ENCODE measurements at places on chromosomes 5 and 9. TPM values are rescaled to one million over a fixed set of nuclear protein-coding genes. Genes with fewer than 3 reads are reported as not detected.
A peak's percentile ranks its signal among the peaks of the same experiment; 100 is the strongest.

PCDHB15 gene
- 2.8 TPM for total RNA-seq

- peaks cover 60% of the 10 kb centered on the region for H3K4me1 ChIP-seq
- no peaks in the 10 kb centered on the region for H3K36me3 ChIP-seq
- DNase-seq: peak; percentile 59
- no peaks in the 10 kb centered on the region for H3K27me3 ChIP-seq
- H3K27ac ChIP-seq: peak overlapping the region; percentile 76
Measured at GRCh38 chr9:36151316-36152210, 15.0 kb downstream of the GLIPR2 start.

- H3K4me1 ChIP-seq: peaks cover 21% of the 10 kb centered on the region
- no peaks in the 10 kb centered on the region for H3K36me3 ChIP-seq
- peak overlapping the region; percentile 51 for H3K27ac ChIP-seq
- no peak overlapping the region for H3K4me3 ChIP-seq
- DNase-seq: no peak
- no peaks in the 10 kb centered on the region for H3K27me3 ChIP-seq
Measured at GRCh38 chr9:127154003-127154389, 31.6 kb upstream of the ANGPTL2 start.

SEC24A gene
- 7.5 TPM for total RNA-seq

GRCh38 chr5:171724468-171725204 lies 61.0 kb upstream of the SMIM23 start:
- H3K27me3 ChIP-seq: no peaks in the 10 kb centered on the region
- H3K4me3 ChIP-seq: no peak overlapping the region
- H3K27ac ChIP-seq: no peak overlapping the region
- peaks cover 2% of the 10 kb centered on the region for H3K36me3 ChIP-seq
- DNase-seq: no peak

- H3K36me3 ChIP-seq: peaks cover 30% of the 10 kb centered on the region
- H3K27me3 ChIP-seq: no peaks in the 10 kb centered on the region
- H3K27ac ChIP-seq: no peak overlapping the region
- no peak for DNase-seq
- no peak overlapping the region for H3K4me3 ChIP-seq
- H3K4me1 ChIP-seq: no peaks in the 10 kb centered on the region
Measured at GRCh38 chr9:111678293-111678692, 16.9 kb downstream of the GNG10 start.

SLC34A1 gene
- not detected for total RNA-seq

DNA sequence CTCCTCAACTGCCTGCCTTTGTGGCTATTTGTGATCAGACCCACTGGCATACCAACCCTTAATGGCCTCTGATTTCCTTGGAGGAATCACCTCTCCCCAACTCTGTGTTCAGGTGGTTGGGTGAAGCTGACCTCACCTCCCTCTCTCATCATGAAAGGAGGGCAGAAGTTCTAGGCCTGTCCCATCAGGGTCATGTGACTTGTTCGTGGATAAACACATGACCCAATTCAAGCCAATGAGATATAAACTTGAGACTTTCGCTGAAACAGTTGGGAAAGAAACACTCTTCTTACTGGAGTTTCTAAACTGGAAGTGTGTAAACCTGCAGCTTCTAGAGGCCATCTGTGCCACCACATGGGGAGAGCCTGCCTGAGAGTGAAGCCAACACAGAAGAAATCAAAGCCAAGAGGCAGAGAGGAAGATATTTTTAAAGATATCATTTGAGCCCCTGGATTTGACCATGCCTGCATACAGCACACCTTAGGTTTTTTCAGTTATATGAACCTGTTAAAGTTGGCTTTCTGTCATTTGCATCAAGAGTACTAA lies 5.8 kb downstream of the GABBR2 start:
- H3K4me1 ChIP-seq: peaks cover 16% of the 10 kb centered on the region
- H3K4me3 ChIP-seq: no peak overlapping the region
- H3K36me3 ChIP-seq: no peaks in the 10 kb centered on the region
- H3K27ac ChIP-seq: no peak overlapping the region
- DNase-seq: no peak
- H3K27me3 ChIP-seq: peaks cover 99% of the 10 kb centered on the region

INSL6 gene
- total RNA-seq: not detected

GPX8 gene
- total RNA-seq: 9.8 TPM

DNA sequence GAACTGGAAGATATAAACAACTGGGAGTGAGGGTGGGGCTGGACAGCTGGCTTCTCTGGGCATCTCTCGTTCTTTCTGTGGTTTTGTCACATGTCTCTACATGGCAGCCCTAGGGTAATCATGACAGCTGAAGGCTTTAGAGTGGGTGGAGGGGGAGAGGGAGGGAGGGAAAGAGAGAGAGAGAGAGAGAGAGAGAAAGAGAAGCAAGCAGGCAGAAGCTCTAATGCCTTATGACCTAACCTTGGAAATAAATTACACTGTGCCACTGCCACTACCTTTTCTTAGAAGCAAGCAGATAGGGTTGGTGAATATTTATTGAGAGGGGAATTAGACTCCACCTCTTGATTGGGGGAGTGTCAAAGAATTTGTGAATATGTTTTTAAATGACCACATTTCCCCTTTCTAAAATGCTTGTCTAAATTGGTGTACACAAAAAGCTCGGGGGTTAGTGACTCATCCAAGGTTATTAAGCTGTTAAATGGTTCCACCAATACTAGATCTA lies 2.6 kb upstream of the DAPK1 start:
- peaks cover 21% of the 10 kb centered on the region for H3K4me1 ChIP-seq
- H3K4me3 ChIP-seq: no peak overlapping the region

C5orf46 gene
- total RNA-seq: 12.0 TPM

DNA sequence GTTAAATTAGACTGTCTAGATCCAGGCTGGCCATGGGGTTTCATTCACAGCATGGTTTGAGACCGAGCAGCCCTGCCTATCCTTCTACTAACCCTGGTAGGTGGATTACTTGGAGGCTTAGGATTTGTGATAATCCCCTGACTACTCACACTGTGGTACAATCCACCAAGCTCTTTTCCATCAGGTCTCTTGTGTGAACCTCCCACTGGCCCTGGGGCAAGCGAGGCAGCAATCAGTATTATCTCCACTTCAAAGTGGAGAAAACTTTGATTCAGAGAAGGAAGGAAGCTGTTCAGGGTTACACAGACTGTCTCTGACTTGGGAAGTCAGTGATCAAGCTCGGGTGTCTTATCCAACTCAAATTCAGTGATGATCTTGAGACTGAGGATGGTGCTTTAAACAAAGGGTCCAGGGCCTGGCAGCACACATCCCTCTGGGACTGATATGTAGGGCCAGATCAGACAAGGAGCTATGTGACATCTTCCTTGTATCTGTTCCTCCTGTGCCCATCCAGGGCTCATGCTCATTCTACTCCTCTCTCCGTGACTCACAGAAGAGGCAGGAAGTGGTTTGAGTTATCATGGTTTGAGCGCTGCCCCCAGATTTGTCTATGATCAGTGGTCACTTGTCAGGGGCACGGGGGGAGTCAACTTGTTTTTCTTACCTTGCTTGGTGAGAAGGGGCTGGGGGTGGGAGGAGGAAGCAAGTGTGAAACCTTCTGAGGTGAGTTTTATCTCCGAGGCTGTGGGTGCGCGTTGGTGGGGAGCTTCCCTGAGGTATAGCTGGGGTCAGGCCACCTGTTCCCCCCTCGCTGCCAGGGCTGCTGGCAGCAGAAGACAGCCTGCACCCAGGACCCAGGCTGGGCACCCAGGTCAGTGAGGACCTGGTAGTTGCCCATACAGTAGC lies 48.6 kb downstream of the RGS3 start:
- H3K4me3 ChIP-seq: no peak overlapping the region
- DNase-seq: no peak
- H3K27me3 ChIP-seq: no peaks in the 10 kb centered on the region
- H3K36me3 ChIP-seq: peaks cover 62% of the 10 kb centered on the region
- peaks cover 54% of the 10 kb centered on the region for H3K4me1 ChIP-seq

PSD2 gene
- not detected for total RNA-seq

- H3K27ac ChIP-seq: no peak overlapping the region
- DNase-seq: no peak
- peaks cover 10% of the 10 kb centered on the region for H3K27me3 ChIP-seq
- no peak overlapping the region for H3K4me3 ChIP-seq
- no peaks in the 10 kb centered on the region for H3K4me1 ChIP-seq
Measured at GRCh38 chr9:107226421-107226820, 56.7 kb upstream of the RAD23B start.

- peak overlapping the region; percentile 70 for H3K27ac ChIP-seq
- H3K4me3 ChIP-seq: no peak overlapping the region
- no peaks in the 10 kb centered on the region for H3K27me3 ChIP-seq
Measured at GRCh38 chr9:127960410-127961154, 20.2 kb downstream of the EEIG1 start.

- H3K27me3 ChIP-seq: peaks cover 100% of the 10 kb centered on the region
- H3K4me1 ChIP-seq: no peaks in the 10 kb centered on the region
Measured at GRCh38 chr9:36980148-36980974, 53.7 kb downstream of the PAX5 start.

DNA sequence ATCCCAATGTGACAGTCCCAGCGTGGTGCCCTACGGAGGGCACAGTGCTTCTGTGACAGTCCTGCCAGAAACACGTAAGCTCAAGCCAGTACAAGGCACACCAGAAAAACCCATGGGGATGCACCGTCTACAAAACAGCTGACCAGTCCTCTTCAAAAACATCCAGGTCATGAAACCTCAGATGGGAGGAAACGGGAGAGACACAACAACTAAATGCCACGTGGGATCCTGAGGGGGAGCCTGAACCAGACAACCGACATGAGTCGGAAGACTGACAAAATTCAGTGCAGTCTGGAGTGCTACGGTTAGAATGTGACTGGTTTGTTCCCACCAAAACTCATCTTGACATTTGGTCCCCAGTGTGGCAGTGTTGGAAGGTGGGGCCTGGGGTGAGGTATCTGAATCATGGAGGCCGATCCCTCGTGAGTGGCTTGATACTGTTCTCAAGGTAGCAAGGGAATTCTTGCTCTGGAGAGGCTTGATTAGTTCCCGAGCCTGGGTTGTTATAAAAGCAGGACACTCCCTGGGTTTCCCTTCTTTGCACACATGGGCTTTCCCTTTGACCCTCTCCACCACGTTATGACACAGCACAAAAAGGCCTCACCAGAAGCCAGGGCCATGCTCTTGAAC lies 55.4 kb downstream of the ADAMTS2 start:
- no peak overlapping the region for H3K4me3 ChIP-seq
- H3K36me3 ChIP-seq: no peaks in the 10 kb centered on the region
- no peak for DNase-seq
- H3K27ac ChIP-seq: no peak overlapping the region
- H3K27me3 ChIP-seq: no peaks in the 10 kb centered on the region

CSF2 gene
- total RNA-seq: not detected

DNA sequence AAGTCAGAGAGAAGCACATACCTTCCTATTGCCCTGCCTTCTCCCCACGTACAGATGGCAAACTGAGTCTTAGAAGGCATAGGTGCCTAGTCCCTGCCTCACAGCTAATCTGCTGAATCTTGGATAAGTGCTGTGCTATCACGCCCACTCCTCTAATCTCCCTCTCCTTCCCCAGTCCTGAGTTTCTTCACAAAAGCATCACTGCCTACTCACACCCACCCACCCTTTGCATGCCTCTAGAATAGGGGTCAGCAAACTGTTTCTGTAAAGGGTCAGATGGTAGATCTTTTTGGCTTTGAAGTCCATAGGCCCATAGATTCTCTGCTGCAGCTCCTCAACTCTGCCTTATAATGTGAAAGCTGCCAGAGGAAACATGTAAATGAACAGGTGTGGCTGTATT lies 23.2 kb upstream of the JADE2 start:
- peaks cover 45% of the 10 kb centered on the region for H3K4me1 ChIP-seq
- H3K27ac ChIP-seq: no peak overlapping the region
- no peak overlapping the region for H3K4me3 ChIP-seq
- DNase-seq: no peak

DNA sequence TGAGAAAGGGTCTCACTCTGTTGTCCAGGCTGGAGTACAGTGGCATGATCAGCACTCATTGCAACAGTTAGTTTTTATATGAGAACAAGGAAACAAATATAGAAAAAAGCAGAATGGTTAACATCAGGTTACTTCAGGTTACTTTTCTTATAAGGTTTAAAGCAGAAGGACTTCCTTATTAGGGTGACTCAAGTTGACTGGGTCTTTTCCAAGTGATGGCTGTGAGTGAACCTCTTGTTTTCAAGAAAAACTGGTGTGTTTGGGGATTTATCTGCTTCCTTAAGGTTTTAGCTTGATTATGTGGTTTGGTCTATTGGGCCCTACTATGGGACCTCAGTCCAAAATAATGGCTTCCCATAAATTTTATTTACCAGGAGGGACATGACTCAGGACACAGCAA lies 99.2 kb downstream of the ARRDC3 start:
- no peaks in the 10 kb centered on the region for H3K36me3 ChIP-seq
- H3K27me3 ChIP-seq: no peaks in the 10 kb centered on the region
- no peak overlapping the region for H3K27ac ChIP-seq

- peak overlapping the region; percentile 95 for H3K27ac ChIP-seq
- peak overlapping the region; percentile 8 for H3K4me3 ChIP-seq
- H3K27me3 ChIP-seq: no peaks in the 10 kb centered on the region
- no peaks in the 10 kb centered on the region for H3K36me3 ChIP-seq
- peaks cover 85% of the 10 kb centered on the region for H3K4me1 ChIP-seq
Measured at GRCh38 chr9:91419222-91420191, 4.1 kb downstream of the NFIL3 start.

ESM1 gene
- total RNA-seq: 1.2 TPM

DNA sequence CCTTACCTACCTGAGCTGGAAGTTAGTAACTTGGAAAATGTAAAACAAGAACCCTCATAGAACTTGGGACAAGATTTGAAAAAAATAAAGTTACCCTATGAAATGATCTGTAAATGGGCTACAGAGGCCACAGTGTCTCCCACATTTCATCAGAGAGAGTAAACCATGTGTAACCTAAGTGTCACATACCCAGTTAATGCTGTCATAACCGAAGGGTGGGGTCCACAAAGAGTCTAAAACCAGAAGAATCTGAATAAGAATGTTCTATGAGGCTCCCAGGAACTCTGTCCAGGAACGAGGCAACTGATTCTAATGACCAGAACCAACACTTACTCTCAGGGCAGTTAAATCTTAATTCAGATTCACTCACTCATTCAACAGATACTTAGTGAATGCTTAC lies 1.0 kb upstream of the FAM13B start:
- H3K27me3 ChIP-seq: no peaks in the 10 kb centered on the region
- H3K27ac ChIP-seq: peak overlapping the region; percentile 95
- no peaks in the 10 kb centered on the region for H3K36me3 ChIP-seq
- peak overlapping the region; percentile 78 for H3K4me3 ChIP-seq
- H3K4me1 ChIP-seq: peaks cover 57% of the 10 kb centered on the region

GRCh38 chr5:13735691-13736090 lies 208.8 kb downstream of the DNAH5 start:
- no peaks in the 10 kb centered on the region for H3K27me3 ChIP-seq
- H3K27ac ChIP-seq: no peak overlapping the region
- no peak overlapping the region for H3K4me3 ChIP-seq

DNA sequence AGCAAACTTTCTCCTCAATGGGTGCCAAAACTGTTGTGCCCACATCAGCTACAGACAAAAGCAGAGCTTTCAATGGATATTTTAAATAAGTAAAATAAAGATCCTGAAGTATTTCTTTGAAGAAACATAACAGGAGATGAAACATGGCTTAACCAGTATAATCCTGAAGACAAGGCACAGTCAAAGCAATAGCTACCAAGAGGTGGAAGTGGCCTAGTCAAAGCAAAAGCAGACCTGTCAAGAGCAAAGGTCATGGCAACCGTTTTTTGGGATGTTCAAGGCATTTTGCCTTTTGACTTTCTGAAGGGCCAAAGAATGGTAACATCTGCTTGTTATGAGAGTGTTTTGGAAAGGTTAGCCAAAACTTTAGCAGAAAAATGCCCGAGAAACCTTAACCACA lies 77.9 kb downstream of the ANXA1 start:
- no peaks in the 10 kb centered on the region for H3K27me3 ChIP-seq
- no peaks in the 10 kb centered on the region for H3K4me1 ChIP-seq
- no peak overlapping the region for H3K4me3 ChIP-seq
- H3K27ac ChIP-seq: no peak overlapping the region

GRCh38 chr9:8183618-8184017 lies 384.0 kb upstream of the DMAC1 start:
- H3K4me1 ChIP-seq: no peaks in the 10 kb centered on the region
- no peak overlapping the region for H3K4me3 ChIP-seq

- H3K4me1 ChIP-seq: no peaks in the 10 kb centered on the region
- no peaks in the 10 kb centered on the region for H3K27me3 ChIP-seq
- no peak overlapping the region for H3K27ac ChIP-seq
Measured at GRCh38 chr5:41154491-41154890, 58.8 kb downstream of the C6 start.
